Lower lobe of right lung (tissue), 2 donors: ENCODE measurements at places on chromosomes 6 and 20. TPM values are rescaled to one million over a fixed set of nuclear protein-coding genes. Genes with fewer than 3 reads are reported as not detected.

The BMP5 gene
- total RNA-seq = 13.3 TPM

The DNAH8 gene
- total RNA-seq = 0.03 TPM

The ADGB gene
- total RNA-seq = 6.2 TPM

The NEURL2 gene
- total RNA-seq = 2.4 TPM

The VPS52 gene
- total RNA-seq = 59.7 TPM

The TMEM244 gene
- not detected for total RNA-seq

The RAET1L gene
- total RNA-seq = not detected

The FRK gene
- total RNA-seq = 7.4 TPM

The TPBG gene
- 10.8 TPM for total RNA-seq

The BHLHE23 gene
- total RNA-seq = not detected
